ENCODE measurements at places on chromosomes 2 and 18.
A peak's percentile ranks its signal among the peaks of the same experiment; 100 is the strongest.

- no peak for DNase-seq
Measured at GRCh38 chr18:78632111-78632541, 347.5 kb upstream of the SALL3 start.

GRCh38 chr2:239298116-239298804 is 102.6 kb downstream of the HDAC4 start:
- DNase-seq = no peak

DNA sequence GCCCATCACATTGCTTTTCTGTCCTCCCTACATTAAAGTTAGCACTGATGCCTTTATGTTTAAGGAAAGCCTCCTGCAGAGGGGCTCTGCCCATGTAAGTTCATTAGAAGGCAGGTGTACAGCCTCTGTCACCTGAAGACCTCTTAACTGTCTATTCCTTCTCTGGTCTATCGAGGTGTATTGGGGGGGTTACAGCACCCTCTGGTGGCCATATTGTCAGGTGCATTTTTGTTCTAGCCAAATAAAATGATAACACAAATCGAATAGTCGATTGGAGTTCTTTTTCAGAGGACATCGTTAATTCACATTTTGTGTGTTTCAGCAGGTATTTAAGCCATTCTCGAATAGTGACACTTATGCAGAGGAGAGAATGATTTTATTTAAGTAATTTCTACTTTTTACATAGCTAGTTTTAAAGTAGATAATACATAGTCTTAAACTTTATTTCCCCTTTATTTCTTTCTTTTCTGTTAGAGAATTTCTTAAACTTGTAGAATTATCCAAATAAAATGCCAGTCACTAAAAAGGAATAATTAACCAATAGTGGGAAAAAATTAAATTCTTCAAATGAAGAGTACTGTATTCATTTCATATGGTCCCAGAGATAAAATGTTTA is 136.8 kb downstream of the NEDD4L start:
- DNase-seq = peak; percentile 70

GRCh38 chr2:174385201-174385600 is 10.3 kb upstream of the SCRN3 start:
- no peak for DNase-seq

DNA sequence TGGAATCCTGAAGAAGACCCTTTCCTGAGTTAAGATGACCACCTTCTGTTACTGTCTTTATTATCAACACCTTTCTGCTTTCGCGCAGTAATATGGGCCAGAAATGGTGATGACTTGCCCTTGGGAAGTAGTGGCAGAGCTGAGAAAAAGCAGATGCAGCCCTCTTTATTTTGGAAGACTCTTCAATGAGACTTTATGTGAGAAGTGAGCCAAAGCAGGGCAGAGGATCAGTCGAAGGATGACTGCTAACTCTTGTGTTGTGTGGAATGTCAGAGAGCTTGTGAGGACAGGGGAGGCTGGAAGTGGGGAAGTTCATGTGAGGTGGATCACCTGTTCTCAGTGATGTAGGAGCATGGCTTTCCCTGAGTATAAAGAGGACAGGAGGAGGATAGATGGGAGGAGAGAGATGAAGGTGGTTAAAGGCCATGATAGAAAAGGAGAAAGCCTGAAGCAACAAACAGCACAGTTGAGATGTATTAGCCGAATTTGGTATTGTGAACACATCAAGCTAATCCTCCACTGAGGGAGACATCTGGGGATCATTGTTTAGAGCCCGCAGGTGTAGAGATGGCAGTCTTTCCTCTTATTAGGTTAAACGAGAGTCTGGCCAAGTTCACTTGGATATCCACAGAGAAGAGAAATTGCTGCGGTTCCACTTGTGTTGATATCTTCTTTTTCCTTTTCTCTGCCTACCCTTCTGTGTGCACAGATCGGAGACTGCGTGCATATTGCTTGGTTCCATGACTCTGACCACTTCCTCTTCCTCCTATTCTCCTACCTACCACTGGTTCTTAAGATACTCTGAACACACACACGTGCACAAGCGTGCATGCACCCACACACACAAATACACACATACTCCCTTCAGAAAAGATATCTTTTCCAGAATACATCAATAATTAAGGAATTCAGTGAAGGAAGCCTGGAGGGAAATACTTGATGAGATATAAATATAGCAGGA is 67.4 kb downstream of the SLC9A2 start:
- DNase-seq = no peak

- peak; percentile 7 for DNase-seq
Measured at GRCh38 chr18:65749841-65750240, 971 bp upstream of the CDH7 start.

GRCh38 chr18:23223641-23224040 is 88.4 kb downstream of the CABLES1 start:
- no peak for DNase-seq

DNA sequence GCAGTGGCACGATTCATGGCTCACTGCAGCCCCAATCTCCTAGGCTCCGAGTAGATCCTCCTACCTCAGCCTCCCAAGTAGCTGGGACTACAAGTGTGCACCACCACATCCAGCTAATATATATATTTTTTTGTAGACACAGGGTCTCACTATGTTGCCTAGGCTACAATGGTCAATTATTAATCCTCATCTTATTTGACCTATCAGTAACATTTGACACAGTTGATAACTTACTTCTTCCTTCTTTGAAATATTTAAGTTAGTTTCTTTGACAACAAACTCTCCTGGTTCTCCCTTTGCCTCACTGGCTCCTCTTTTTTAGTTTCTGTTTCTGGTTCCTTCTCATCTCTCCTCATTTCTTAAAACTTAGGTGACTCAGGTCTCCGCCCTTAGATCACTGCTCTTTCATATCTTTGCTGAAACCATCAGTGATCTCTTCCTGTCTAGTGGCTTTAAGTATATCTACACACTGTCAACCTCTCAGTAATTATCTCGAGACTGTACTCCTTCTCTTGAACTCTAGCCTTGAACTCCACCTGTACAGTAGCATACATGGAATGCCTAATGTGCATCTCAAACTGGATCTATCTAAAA is 11.5 kb downstream of the PGAP1 start:
- DNase-seq = no peak

GRCh38 chr2:164617466-164617865 is 3.8 kb downstream of the GRB14 start:
- no peak for DNase-seq

DNA sequence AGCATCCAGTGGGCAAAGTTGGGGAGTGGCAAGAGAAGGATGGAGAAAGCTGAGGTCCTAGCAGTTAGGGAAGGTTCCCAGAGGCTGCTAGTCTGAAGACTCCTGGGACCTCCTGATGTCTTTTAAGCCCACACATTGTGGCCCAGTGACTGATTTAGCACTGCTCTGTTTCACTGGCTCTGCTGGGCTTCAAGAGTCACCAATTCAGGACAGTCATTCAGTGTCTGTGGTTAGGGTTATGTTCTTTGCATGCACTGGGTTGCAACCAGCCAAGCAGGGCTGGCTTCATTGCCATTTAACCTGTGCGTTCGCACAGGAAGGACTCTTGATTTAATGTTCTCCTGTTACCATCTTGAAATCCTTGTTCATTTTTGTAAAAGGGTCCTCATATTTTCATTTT is 199.2 kb downstream of the ICOS start:
- no peak for DNase-seq

- DNase-seq = no peak
Measured at GRCh38 chr18:2415656-2416055, 155.6 kb downstream of the METTL4 start.

GRCh38 chr2:72984172-72984671 is 66.9 kb downstream of the EMX1 start:
- DNase-seq = no peak

GRCh38 chr2:98093611-98094010 is 6.6 kb downstream of the VWA3B start:
- no peak for DNase-seq

- DNase-seq = no peak
Measured at GRCh38 chr2:19837235-19837766, 64.5 kb downstream of the TTC32 start.

GRCh38 chr2:129585760-129586159 is 393.7 kb upstream of the RAB6C start:
- DNase-seq = no peak

DNA sequence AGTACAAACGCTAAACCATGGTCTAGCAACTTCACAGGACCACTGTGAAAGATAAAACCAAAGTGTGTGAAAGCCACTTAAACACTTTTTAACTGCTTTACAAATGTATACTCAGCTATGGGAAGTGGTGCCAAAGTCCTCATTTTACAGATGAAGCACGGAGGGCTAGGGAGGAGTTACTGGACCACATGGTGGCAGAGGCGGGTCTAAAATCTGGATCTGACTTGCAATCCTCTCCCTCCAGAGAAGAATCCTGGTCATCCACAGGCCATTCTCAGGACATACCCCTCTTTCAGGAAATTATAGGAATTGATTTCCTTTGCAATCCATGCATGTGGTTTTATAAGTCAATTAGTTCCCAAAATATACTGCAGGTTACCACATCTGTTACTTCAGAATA is 84.6 kb upstream of the GYPC start:
- DNase-seq = no peak

GRCh38 chr18:3875961-3876360 is 426.0 kb downstream of the TGIF1 start:
- no peak for DNase-seq

GRCh38 chr2:222673883-222674282 is 2.4 kb downstream of the MOGAT1 start:
- no peak for DNase-seq

- DNase-seq = no peak
Measured at GRCh38 chr2:216012133-216012829, 1.1 kb downstream of the MREG start.

DNA sequence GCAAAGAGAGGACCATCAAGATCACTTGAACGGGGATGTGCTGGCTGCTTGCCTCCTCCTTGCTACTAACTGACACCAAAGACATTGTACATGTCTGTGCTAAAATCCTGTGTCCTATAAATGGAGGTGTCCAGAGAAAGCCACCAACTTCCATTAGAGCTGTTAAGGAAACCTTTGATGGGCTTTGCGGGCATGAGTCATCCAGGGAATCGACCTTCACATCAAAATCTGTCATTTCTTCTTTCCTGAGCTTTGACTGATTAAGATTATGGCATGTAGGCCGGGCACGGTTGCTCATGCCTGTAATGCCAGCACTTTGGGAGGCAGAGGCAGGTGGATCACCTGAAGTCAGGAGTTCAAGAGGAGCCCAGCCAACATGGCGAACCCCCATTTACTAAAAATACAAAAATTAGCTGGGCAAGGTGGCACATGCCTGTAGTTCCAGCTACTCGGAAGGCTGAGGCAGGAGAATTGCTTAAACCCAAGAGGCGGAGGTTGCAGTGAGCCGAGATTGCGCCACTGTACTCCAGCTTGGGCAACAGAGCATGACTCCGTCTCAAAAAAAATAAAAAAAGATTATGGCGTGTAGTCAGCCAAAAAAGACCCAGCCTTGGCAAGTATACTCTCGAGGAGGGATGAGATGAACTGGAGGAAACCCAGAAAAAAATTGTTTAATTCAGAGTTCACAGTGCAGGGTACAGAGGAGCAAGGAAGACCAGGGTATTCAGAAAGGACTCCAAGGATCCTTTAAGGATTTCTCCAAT is 115.8 kb downstream of the CABLES1 start:
- DNase-seq = no peak

- DNase-seq = no peak
Measured at GRCh38 chr2:58876126-58876525, 635.0 kb upstream of the FANCL start.
